8988T (cell line): ENCODE measurements at places on chromosomes 13 and 19.

DNA sequence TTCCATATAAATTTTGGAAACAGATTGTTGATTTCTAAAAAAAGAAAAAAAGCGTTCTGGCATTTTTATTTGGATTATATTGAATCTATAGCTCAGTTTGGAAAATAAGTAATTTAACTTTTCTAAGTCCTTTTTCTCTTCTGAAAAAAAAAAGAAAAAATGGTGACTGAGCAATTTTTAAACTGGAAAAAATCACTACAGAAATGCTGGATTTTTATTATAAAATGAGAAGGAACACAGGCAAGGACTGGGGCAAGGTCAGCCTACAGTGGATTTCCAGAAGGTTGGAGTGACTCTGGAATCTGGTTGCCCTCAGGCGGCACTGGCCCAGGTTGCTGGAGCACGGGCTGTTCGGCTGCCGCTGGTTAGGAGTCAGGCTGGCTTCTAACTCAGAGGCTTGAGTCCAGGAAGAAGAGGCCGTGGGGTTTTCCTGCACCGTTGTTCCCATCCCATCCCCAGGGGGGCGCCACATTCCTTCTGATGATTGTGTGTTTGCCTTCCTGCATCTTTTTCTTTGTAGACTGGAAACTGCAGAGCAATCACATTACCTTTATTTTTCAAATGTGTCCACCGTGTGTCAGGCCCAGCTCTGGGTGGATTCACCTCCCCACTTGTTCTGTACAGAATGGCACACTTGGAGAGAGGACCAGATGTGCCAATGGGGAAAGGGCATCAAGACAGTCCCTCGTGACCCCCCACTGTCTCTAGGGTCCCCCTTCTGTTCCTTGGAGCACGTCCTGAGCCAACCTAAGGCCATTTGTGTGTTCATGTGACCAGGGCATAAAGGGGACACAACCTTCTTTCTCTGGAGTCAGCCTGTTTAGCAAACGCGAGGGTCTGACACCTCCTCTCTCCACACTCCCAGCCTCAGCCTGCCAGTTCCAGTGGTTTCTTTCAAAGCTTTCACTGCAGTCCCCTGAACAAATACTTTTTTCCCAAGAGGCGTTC is 44.5 kb upstream of the GTF3A start:
- DNase-seq: peak; percentile 62

- DNase-seq: no peak
Measured at GRCh38 chr13:62057286-62057685, 641.6 kb upstream of the PCDH20 start.

- DNase-seq: no peak
Measured at GRCh38 chr13:32309312-32310133, 5.6 kb downstream of the ZAR1L start.

GRCh38 chr13:25286308-25286968 is 850 bp downstream of the MTMR6 start:
- DNase-seq: peak; percentile 14

- no peak for DNase-seq
Measured at GRCh38 chr13:26618726-26619125, 61.2 kb downstream of the WASF3 start.

DNA sequence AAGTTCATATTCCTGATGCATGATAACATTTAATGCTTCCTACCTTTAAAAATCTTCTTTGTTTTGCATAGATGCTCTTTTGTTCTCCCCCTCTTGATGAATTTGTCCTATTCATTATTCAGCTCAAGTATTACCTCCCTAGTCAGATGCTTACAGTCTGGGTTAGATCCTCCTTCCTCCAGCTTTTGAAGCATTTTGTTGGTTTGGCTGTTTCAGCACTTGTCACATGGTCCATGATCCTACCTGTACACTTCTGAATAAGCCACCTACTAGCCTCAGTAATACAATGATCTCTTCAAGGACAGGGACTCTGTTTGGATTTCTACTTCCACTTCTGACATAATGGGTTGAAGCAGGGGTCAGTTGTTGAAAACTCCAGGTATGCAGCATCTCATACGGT is 37.4 kb downstream of the N4BP2L1 start:
- no peak for DNase-seq

DNA sequence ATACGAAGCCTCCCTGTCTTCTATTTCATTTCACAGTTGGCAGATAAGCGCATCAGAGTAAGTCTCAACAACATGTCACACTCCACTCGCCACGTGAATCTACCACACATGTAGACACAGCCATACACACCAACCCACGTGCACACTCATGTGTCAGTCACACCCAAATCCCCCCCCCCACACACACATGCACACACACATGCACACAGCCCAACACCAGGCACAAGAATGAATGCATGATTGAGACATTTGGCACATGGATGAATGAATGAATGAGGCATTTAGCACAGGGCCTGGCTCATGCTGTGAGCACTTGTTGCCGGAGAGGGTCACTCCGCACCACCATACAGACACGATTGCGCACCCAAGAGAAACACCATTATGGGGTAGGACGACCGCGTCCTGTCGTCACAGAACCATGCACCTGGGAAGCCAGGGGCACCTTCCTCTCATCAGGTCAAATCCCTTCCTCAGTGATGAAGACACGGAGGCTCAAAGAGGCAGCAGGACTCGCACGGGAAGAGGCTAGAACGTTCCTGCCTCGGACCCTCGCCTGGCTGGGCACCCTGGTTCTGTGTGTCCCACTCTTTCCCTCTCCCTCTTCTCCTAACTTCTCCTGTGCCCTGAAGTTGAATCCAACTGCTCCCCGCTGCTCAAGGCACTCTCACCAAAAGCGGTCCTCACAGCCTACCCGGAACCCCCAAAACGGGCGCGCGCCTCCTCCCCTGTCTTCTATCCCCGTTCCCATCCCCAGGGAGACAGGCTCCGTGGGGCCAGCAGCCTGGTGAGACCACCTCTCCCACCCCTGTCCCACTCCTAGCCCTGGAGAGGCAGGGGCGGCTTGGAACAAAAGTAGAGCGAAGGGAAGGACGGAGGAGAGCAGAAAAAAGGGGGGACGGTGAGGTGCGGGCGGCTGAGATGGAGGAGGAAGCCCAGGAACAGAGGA is 1.3 kb downstream of the MEIS3 start:
- no peak for DNase-seq

- no peak for DNase-seq
Measured at GRCh38 chr19:39970425-39970674, 615 bp upstream of the PSMC4 start.

DNA sequence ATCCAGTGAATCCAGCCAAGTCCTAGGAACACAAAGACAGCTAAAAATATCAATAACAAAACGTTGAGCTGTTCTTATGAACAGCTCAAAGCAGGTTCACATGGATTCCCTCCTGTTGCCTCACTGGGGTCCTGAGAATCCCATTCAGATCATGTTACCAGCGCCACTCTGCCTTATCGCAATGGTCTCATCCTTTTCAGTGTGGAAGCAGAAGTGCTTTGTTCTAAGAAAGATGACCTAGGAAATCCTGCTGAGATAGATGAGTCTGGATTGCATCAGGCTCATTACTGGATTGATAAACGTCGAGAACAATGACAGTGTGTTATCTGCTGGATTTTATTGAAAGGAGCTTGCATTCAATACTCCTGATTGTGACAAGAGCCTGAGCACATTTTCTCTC is 87.0 kb downstream of the SLAIN1 start:
- DNase-seq: no peak

GRCh38 chr19:29658221-29658991 is 6.9 kb upstream of the PLEKHF1 start:
- DNase-seq: no peak

GRCh38 chr19:45478454-45479238 is 10.8 kb downstream of the FOSB start:
- no peak for DNase-seq
